Mesendoderm (in vitro differentiated cells): ENCODE measurements at places on chromosomes 3 and 15.

GRCh38 chr3:58102390-58102750 is 94.1 kb downstream of the FLNB start:
- DNase-seq, result peak; percentile 39

DNA sequence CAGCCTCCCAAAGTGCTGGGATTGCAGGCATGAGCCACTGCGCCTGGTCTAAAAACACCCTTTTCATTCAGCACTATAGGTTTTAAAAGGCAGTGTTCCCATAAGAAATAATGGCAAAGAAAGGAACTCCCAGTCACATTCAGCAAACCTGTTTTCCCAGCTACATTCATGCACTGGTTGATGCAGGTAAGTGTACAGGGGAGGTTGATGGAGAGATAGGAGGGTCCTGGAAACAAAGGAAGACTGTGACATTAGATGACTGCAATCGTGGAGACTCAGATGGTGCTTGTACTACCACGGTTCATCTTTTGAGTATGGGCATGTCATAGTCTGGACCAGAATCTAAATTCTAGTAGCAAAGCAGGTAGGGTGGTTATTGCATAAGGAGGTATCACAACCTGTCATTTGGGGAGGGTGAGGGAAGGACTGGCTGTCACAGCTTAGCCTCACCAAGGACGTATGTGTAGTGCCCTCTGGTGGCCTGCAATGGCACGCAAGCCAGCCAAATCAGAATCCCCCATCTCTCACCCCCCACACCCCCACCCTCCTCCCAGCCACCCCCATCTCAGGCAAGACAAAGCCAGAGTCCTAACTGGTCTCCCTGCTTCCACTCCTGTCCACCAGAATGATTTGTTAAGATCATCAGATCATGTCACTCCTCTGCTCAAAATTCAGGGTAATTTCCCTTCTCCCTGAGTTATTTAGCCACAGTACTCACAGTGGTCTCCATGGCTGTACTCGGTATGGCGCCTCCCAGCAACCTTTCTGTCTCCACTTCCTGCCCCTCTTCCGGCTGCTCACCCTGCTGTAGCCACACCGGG is 28.8 kb upstream of the UBL7 start:
- DNase-seq, result peak; percentile 83

- DNase-seq, result peak; percentile 23
These were observed 316.7 kb downstream of the CLSTN2 start for GRCh38 chr3:140251678-140252077.

DNA sequence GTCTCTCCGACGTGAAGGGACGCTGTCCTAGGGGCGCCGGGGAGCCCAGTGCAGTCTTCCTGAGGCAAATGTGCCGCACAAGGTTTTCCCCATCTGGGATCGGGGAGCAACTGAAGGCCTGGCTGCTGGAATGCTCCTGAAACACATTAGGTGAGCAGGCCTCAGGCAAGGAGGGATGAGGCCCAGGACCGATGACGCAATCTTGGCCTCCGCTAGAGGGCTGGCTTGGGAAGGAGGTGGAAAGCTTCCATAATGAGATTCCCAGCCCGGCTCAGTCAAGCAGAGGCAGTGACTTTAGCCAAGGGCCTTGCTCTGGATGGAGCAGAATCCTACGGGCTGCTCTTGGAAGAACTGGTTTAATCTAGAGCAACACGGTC is 50.8 kb downstream of the CPN2 start:
- peak; percentile 98 for DNase-seq

DNA sequence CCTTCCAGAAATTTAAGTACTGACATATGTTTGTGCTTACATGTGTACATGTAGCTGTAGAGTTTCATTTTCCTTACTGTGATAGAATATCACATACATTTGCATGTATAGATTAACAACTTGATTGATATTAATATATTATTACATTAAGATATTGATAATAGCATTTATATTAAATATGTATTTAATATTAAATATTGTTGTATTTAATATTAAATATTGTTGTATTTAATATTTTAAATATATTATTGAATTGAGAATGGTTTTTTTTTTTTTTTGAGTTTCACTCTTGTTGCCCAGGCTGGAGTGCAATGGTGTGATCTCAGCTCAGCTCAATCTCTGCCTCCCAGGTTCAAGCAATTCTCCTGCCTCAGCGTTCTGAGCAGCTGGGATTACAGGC is 76.5 kb downstream of the MYH15 start:
- no peak for DNase-seq

- no peak for DNase-seq
These were observed 27.6 kb downstream of the PLXNB1 start for GRCh38 chr3:48402281-48402732.

- DNase-seq, result no peak
These were observed 83.1 kb upstream of the RPL32 start for GRCh38 chr3:12924437-12924836.

- peak; percentile 89 for DNase-seq
These were observed 9.5 kb upstream of the TRIM69 start for GRCh38 chr15:44726568-44727484.

- DNase-seq, result no peak
These were observed 7.1 kb upstream of the SLC30A4 start for GRCh38 chr15:45529613-45530012.

DNA sequence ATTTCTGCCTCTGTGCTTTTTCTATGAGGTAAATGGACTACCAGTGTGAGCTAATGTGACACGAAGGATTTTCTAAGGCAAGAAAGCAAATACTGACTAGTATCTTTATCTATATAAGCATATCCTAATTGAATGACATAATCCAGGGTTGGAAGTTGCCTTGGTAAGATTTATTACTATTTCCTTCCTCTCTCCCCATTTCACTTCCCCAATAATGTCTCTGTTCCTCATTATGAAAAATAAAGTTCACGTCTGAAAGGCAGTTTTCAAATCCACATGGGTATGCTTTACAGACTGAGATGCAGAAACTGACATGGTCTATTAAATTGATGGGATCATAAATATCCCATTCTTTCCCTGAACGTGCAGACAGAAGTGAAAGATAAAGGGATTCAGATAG is 86.0 kb downstream of the DTWD1 start:
- no peak for DNase-seq

DNA sequence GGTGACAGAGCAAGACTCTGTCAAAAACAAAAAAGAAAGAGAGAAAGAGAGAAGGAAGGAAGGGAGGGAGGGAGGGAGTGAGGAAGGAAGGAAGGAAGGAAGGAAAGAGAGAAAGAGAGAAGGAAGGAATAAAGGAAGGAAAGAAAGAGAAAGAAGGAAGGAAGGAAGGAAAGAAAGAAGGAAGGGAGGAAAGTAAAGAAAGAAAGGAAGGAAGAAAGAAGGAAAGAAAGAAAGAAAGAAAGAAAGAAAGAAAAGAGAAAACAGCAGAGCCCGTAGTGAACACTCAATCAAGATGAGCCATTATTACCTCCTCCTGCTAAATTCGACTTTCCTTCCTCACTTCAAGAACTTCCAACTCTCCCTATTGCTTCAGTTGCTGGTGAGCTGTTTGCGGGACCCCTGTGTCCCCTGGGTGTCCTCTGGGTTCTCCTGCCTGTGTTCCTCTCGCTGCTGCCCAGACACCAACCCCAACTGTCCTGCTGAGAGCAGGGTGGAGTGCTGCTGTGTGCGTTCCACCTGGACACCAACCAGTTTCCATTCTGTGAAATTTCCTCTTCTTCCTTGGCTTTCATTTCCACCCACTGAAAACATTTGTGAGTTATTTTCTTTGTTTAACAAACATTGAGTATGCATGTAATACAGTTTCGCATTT is 266.4 kb downstream of the FAM43A start:
- DNase-seq, result no peak

GRCh38 chr3:95120921-95121320 is 1058.1 kb downstream of the NSUN3 start:
- peak; percentile 26 for DNase-seq

- peak; percentile 97 for DNase-seq
These were observed 6.6 kb downstream of the TIPARP start for GRCh38 chr3:156681002-156681401.

DNA sequence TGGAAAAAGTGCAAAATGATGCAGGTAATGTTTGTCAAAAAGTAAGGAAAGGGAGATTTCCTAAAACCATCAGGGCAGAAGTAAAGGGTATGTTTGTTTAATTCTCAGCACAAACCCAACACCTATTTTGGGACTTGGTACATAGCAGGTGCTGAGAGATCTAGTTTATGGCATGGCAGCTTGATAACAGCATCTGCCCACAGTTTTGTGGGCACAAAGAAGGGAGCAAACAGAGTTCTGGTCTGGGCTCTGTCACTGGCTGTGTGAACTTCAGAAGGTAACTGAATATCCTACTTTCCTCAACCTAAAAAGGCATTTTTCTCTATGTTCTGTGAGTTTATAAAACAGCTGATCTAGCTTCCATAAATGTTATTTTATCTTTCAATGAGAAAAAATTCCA is 141.6 kb downstream of the PLCH1 start:
- DNase-seq, result no peak

DNA sequence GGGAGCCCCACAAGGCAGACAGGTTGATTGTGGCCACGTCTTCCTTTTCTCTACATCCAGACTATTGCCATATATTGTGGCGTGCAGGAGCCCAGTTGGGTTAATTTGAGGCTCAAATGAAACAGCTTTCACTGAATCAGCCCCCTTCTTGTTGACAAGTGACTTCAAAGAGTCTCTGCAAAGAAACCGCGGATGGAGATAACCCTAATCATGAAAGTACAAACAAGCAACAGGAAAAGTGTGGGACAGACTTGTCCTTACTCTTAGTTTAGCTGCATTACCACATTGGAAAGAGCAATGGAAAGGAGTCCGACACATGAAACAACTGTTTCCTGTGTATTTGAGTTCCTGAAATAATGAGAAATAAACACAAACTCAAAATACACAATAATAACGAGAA is 3.3 kb downstream of the TMEM40 start:
- DNase-seq, result no peak

DNA sequence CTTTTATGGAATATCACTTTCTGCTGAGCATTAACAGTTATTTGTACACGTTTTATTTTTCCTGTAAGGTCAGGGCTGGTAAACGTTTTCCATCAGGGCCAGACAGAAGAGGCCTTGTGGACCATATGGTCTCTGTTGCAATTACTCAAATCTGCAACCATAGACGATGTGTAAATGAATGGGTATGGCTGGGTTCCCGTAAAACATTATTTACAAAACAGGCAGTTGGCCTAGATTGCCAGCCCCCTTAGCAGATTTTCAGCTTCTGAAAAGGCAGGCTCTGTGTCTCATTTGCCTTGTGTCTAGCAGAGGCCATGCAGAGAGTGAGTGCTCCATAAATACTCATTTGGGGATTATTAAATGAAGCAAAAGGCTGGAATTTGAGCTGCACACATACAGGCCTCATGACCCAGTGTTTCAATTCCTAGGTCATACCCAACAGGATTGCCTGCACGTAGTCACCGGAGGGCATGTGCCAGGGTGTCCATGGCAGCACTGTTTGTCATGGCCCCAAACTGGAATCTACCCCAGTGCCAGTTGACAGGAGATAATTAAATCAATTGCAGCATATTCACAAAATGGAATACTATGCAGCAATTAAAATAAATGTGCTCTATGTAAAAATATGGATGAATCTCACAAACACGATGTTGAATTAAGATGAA is 51.3 kb downstream of the GPD1L start:
- no peak for DNase-seq

DNA sequence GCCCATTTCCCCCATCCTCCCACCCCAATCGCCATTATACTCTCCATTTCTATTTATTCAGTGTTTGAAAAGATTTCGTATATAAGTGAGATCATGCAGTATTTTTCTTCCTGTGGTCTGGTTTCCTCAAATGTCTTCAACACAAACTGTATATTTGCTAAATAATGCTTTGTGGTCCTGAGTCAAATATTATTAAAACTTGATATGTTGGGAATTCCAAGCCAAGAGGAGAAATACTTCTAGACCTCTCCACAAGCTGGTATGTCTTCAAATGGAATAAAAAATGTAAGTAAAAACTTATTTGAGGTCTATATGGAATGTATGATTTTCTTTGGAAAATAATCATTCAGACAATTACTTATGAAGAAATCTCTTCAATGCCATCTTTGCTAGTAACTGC is 122.5 kb upstream of the TSC22D2 start:
- DNase-seq, result no peak

DNA sequence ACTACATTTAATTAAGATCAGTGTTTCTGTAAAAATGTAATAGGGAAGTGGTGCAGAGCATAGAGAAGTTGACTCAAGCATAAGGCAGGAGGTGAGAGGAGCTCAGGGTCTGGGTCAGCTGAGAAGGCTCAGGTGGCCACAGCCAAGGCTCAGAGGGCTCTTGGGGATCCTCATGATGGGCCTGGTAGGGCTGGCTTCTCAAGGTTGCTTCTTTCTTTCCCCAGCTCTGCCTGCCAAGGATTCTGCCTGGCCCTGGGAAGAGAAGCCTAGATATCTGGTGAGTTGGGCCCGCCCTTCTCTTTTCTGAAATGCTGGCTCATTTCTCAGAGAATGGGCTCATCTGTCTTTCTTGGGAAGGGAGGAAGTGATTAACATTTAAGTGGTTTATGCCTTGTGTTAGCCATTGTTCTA is 6.5 kb downstream of the ZNF589 start:
- peak; percentile 45 for DNase-seq

DNA sequence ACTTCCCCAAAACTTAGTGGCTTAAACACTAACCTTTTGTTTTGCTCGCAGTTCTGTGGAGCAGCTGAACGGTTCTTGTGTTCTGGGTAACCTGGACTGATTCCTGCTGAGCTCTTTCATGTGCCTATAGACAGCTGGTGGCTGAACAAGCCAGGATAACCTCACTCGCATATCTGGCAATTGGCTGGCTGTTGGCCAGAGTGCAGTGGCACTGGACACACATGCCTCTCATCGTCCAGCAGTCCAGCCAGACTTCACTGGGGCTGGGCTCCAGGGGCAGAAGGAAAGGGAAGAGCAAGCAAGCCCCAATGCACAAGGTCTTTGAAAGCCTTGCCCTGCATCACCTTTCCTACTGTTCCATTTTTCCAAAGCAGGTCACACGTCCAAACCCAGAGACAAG is 53.6 kb upstream of the GATA2 start:
- no peak for DNase-seq

DNA sequence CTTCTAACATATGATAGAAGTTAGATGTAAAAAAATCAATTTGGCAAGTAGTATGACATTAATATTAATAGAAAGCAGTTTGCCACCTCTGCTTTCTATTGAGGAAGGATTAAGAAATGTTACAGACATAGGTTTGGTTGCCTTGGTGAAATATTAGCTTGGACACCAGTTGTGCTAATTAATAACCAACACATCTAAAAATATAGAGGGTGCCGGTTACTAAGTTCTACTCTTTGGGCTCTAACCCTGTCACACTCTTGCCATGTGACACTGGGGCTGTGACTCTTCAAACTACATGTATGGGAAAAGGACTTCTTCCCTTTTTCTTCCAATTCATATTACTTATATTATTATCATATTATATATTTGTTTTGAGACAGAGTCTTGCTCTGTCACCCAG is 64.4 kb downstream of the TRIM71 start:
- DNase-seq, result no peak

DNA sequence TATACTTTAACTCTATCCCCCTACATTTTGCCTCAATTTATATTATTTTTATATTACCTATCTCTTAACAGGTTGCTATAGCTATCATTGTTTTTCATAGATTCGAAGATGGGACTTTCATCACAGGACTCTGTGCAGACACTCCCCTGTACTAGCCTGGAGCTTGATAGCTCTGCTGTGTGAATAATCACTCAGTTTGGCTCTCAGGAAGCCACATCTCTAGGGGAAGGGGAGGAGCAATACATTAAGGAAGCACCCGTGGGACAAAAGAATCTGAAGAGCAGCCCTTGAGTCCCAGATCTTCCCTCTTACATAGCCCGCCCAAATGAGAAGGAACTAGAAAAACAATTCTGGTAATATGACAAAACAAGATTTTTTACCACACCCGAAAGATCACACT is 114.3 kb upstream of the FXR1 start:
- no peak for DNase-seq
